Stimulated activated CD4-positive, alpha-beta T cell treated with anti-CD3 and anti-CD28 coated beads, Interleukin-1b, Interleukin-23, amount 100 ng/mL, for 1 hour (primary cell): ENCODE measurements at places on chromosomes 2 and 18.

- no peak for DNase-seq
Observed at GRCh38 chr2:171889808-171890207, 4.2 kb downstream of the SLC25A12 start.

DNA sequence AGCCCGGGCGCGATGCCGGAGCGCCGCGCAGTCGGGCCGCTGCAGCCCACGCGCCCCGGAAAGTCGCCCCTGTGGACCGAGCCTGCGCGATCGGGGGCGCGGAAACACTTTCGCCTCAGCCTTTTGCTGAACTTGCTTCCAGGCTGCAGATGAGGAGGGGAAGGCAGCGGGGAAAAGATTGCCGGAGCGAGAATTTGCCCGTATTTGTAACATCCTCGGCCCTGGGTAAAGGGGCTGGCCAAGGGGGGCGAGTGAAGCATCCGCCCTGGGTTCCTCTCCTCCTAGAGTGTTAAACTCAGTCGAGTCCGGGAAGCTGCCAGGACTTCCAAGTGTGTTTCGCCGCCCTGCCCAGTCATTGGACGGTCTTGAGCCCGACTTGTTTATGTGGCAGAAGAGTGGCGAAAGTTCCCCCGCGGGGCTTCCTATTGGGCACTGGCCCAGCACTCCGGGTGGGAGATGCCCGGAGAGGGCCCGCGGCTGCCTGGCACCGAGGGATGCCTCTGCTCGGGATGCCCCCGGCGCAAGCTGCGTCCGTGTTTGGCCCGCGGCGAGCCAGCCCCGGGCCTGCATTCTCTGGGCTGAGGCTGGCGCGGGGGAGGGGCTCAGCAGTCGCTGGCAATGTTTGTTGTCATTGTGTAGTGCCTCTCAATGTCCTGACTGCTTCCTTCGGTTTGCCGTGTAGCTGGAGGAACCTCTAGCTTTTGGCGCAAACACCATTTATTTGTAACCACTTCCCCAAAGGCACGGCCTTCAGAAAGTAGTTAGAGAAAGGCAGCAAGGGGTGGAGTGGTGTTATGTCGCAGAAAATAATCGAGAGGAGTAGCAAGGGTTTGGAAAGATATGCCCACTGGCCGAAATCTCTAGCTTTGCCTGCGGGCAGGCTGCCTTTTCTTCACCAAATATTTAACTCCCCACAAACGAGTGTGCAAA is 1.1 kb downstream of the CYBRD1 start:
- DNase-seq, result no peak

DNA sequence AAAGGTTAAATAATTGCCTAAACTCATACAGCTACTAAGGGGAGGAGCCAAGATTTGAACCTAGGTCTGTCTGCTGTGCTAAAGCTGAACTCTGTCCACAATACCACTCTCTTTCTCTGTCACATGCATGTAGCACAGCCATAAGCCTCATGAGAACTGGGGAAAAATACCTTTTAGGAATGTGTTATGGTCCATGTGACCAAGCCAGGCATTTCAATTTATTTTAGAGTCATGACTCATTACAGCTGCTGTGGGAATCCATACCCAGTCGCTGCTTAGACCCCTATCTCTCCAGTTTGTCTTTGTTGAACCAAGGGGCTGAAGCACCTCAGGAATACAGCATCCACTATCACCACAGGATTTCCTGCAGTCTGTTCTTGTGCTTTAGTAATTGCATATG is 200.0 kb upstream of the SIX3 start:
- DNase-seq, result no peak

DNA sequence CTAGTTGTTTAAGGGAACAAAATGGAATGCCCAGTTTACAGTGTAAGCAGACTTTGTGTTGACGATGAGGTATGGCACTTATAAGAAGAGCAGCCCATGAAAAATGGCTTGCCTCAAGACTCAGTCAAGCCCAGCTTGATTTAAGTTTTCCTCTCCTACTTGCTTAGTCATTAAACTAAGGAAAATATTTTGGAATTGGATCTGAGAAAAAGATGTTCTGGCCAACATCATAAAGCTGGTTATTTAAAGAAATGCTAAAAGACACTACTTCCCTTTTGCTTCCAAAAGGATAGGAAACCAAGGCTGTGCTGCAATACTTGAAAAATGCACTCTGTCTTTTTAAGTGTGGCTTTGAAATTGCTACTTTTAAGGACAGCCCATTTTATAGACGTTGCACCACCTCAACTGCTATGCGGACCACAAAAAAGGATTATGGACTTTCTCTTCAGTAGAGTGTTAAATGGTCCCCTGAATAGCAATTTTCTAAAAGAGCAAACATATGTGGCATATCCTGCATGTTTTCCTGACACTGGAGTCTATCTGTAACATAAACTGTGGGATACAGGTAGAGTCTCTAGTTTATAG is 32.1 kb downstream of the CCDC141 start:
- no peak for DNase-seq

GRCh38 chr2:63484481-63484880 is 103.8 kb downstream of the WDPCP start:
- DNase-seq, result no peak

- DNase-seq, result no peak
Observed at GRCh38 chr18:1585881-1586488, 681.3 kb downstream of the ADCYAP1 start.

GRCh38 chr18:25075783-25076182 is 276.2 kb downstream of the ZNF521 start:
- DNase-seq, result no peak

- no peak for DNase-seq
Observed at GRCh38 chr18:9096007-9096371, 6.5 kb upstream of the NDUFV2 start.

GRCh38 chr2:111106706-111107105 is 14.0 kb upstream of the BCL2L11 start:
- no peak for DNase-seq

DNA sequence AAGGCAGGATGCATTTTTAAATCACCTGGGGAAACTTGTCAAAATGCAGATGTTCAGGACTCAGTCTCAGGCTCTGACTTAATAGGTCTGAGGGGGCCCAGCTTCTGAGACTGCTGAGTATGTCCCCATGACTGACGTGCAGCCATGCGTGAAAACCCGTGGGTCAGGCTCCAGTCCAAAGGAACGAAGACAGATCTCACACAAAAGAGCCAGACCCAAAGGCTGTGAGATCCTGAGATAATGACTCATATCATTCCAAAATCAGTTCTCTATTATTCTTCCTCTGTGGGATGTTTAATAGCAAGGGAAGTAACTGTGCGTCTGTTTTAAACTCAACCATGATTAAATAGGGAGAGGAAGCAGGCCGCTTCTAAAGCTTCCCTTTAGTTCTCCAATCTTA is 107.4 kb upstream of the ACAA2 start:
- no peak for DNase-seq

GRCh38 chr2:105671156-105671555 is 73.6 kb upstream of the NCK2 start:
- DNase-seq, result no peak

- no peak for DNase-seq
Observed at GRCh38 chr2:135586148-135586547, 54.9 kb downstream of the R3HDM1 start.

- no peak for DNase-seq
Observed at GRCh38 chr2:58634653-58635370, 393.7 kb upstream of the FANCL start.

- DNase-seq, result no peak
Observed at GRCh38 chr2:105034170-105034569, 3.7 kb upstream of the MRPS9 start.

- DNase-seq, result no peak
Observed at GRCh38 chr2:240069829-240070228, 16.5 kb upstream of the OR6B3 start.

DNA sequence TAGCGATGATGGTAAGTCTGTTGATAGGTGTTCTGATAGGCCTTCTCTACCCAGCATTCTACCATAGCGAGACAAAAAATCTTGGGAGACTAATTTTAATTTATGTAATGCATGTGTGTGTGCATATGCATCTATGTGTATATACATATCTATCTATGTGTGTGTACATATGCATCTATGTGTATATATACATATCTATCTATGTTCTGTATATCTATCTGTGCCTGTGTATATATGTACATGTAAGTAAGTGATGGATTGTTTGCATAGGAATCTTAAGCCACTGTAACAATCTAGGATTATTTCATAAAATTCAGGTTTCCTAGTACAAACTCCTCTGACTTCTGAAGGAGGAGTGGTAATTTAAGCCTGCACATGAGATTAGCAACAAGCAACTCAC is 197.2 kb upstream of the PXDN start:
- no peak for DNase-seq

DNA sequence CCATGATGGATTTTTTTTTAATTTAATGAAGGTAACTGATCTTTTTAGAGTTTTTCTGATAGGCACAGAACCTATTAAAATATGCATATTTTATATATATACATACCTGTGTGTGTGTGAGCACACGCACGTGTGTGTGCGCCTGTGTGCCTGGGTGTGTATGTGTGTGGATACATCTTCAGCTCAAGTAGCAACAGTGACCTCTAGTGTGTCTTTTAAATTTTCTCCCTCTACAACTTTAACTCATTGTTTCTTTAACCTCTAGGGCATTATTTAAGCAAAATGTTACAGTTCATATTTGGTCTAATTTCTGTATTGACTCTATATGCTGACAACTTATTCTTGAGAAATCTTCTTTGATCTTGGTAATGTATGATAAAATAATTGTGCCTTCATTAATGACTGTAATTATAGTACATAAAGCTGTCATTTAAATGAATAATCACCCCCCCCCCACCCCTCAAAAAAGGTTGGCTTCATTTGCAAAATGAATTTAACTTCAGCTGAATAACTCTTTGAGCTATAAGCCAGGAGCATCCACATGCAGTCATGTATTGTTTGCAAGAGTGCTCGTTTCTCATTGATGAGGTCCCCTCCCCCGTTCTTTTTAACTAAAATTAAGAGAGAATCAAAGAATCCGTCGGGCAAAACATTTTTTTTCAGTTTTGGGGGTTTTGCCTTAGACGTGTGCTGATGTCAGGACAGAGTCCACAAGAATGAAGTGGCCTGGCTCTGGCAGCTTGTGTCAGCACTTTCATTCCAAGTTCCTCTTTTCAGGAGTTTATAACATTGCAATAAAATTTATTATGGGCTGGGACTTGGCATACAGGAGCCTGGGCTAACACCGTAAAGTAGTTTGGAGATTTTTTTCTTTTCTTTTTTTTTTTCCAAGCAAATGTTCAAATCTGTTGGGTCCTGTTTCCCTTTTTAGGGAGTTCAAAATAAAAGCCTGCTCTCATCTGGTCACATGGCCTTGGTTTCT is 80.0 kb downstream of the ETAA1 start:
- no peak for DNase-seq

- DNase-seq, result no peak
Observed at GRCh38 chr18:49048396-49049020, 97.7 kb upstream of the SMAD7 start.

DNA sequence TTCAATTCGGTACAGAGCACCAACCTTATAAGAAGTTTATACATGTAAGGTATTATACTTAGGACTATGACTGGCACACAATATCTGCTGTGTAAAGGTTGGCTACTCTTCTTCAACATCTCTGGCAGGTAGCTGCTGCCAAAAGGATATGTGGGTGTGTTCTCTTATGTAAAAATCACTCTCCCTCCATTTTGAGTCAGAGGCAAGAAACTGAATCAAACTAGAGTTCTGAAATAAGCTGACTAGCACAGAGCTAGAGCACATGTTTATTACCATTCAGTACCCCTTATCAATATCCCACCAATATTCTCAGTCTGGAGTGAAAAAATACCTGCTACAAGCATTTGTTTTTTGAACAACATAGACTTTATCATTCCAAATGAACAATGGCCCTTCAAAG is 38.0 kb upstream of the PCBP1 start:
- no peak for DNase-seq

- DNase-seq, result no peak
Observed at GRCh38 chr2:136021406-136021805, 36.0 kb upstream of the DARS1 start.
